ENCODE measurements at places on chromosomes 5 and 9. TPM values are rescaled to one million over a fixed set of nuclear protein-coding genes. Genes with fewer than 3 reads are reported as not detected.

GRPEL2 gene
- total RNA-seq, result 24.0 TPM

LAMC3 gene
- total RNA-seq, result 0.37 TPM

GPRIN1 gene
- total RNA-seq, result 8.0 TPM

C5 gene
- 5.1 TPM for total RNA-seq

CER1 gene
- not detected for total RNA-seq

SHOC1 gene
- not detected for total RNA-seq

RAPGEF6 gene
- 13.2 TPM for total RNA-seq

SPAG8 gene
- 2.2 TPM for total RNA-seq

Measured in subcutaneous preadipocyte (primary cell).